GM18507 (cell line): ENCODE measurements at places on chromosomes 1 and 21.
A peak's percentile ranks its signal among the peaks of the same experiment; 100 is the strongest.

GRCh38 chr1:10353282-10353681 lies 45.6 kb upstream of the PGD start:
- no peak for DNase-seq

DNA sequence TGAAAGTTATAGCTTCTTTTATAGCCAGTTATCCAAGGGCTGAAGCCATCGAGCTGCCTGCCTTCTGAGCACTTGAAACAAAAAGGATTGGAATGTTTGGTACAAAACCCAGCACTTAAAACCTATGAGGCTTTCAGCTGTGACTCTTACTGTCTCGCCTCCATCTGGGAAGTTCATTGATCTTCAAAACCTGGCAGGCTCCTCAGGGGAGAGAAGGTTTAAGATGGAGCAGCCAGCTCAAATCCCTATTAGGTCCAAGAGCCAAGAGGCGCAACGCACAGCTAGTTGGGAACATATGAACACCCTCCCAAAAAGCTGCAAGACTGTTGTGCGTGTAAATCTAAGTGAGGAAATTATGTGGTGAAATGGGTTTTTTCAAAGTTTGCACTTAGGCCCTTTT lies 33.4 kb downstream of the BACE2 start:
- no peak for DNase-seq

- no peak for DNase-seq
Measured at GRCh38 chr1:52706136-52706670, 8.1 kb upstream of the COA7 start.

GRCh38 chr1:90007979-90008404 lies 13.1 kb downstream of the ZNF326 start:
- DNase-seq = no peak

DNA sequence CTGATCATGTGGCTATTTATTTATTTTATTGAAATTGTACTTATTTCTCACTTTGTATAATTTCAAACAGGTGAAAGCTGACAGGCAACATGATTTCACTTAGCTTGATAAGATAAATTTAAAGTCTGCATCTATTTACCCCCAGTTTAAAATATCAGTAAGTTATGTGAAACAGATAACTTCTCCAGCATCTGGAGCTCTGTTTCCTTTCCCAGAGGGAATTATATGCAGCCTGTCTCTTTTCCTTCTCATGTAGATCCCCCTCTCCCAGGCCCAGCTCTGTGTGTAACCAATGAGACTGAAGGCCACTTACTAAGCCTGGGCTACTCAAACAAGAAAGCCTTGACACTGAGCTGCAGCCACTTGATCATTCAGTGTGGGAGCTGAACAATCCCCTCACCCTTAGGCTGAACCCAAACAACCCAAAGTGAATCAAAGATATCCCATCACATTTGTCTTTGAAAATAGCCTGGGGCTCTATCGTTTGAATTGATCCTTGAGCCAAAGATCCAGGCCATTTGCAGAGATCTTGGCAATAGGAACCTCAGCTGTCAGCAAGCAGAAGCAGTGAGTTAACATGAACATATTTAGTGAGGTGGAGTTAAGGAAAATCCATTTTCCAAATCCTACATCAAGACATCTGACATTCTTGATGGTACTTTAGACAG lies 383.9 kb downstream of the TGFB2 start:
- no peak for DNase-seq

DNA sequence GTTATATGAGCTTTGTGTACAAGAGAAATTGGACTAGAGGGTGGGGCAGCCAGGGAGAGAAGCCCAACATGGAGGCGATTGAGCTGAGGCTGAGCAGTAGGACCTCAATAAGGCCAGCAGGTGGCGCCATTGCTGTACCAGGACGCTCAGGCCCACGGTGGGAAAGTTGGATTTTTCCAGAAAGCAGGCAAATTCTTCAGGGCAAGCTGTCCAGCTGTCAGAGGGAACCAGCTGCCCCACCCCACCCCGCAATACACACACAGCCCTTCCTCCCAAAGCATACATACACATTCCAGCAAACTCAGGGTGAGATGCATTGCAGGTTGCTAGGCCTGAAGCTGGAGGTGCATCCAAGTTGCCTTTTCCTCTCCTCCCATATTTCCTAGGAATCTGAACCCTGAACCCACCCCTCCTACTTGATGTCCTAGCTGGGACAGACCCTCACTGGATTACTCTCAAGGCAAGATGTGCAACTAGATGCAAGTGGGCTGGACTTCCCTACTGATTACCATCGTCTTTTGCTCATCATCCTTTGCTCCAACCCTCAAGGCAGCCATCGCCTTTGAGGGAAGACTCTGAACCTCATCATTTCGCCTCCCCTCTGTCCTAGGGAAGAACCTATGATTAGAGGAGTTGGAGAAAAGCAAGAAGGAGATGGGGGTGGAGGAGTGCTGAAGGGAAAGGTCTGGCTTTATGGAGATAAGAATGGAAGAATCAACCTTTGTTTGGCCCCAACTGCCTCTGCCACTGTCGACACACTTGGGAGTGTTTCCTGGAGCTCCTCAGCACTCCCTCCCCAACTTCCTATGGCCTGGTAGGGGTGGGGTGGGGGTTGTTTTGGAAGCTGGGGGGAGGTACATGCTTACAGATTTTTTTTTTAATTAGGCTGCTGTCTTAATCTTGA lies 25.5 kb downstream of the CD34 start:
- peak; percentile 61 for DNase-seq

GRCh38 chr1:10895621-10896020 lies 99.2 kb upstream of the CASZ1 start:
- no peak for DNase-seq

- no peak for DNase-seq
Measured at GRCh38 chr1:106746448-106747085, 309.9 kb upstream of the PRMT6 start.

DNA sequence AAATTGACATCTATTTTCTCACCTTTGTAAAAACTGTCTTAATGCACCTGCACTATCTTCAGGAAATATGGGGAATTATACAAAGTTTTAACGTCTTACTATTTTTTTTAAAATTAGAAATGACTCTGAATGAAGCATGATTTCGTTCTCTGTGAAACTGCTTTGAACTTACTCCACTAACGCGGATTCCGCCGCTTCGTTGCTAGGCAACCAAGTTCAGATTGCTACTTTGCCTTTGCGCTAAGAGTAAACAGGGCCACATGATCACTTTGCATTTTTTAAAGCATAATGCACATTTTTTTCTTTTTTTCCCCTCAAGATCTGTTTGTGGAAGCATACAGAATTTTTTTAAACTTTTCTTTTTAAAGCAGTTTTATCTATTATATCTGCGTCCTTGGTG lies 690.5 kb downstream of the BRINP3 start:
- no peak for DNase-seq

DNA sequence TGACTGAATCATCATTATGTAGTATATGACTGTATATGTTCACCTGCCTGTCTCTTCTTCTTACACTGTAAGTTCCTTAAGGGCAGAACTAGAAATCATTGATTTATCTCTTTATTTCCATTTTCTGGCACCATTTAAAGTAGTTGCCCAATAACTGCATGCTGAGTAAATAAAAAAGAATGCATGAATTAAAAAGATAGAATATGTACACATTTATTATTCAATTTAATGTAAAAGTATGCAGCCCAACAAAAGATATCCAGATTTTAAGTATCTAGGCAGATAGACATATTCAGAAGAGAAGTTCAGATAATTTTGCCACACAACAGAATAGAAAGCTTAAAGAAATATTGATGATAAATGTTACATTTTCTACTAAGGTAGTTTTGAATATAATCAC lies 1244.6 kb upstream of the ADGRL4 start:
- DNase-seq = no peak

DNA sequence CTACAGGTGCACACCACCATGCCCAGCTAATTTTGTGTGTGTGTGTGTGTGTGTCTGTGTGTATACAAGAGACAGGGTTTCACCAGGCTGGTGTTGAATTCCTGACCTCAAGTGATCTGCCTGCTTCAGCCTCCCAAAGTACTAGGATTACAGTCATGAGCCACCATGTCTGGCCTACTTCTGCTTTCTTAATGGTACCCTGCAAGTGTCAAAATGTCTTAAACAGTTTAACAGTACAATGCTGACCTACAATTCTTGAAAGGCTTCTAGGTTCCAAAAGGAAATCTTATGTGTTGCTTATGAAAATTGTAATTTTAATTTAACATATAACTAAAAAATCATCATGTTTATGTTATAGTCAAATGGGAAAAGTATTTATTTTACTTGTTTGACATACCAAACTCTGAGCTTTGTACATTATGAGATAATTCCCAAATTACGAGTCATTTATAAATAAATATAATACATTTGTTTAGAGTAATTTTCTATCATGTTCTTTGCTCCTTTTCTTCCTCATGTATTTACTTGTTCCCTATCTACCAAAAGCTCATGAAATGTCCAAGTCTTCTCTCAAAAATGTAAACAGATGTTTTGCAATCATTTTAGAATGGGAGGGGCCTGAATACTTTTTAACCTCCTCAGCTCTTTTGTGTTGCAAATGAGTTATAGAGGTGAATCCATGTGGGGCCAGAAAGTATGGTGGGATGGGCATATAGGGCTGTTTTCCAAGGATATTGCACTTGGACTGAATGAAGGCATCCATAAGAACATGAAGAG lies 8.4 kb upstream of the VCAM1 start:
- no peak for DNase-seq

DNA sequence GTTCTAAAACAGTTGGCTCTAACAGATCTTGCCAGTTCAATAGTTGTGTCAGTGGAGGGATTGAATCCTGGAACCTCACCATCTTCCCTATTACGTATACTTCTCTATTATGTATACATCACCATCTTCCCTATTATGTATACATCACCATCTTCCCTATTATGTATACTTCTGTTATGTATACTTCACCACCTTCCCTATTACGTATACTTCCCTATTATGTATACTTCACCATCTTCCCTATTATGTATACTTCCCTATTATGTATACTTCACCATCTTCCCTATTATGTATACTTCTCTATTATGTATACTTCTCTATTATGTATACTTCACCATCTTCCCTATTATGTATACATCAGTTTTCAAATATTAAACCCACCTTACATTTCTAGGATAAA lies 34.4 kb upstream of the HP1BP3 start:
- no peak for DNase-seq

DNA sequence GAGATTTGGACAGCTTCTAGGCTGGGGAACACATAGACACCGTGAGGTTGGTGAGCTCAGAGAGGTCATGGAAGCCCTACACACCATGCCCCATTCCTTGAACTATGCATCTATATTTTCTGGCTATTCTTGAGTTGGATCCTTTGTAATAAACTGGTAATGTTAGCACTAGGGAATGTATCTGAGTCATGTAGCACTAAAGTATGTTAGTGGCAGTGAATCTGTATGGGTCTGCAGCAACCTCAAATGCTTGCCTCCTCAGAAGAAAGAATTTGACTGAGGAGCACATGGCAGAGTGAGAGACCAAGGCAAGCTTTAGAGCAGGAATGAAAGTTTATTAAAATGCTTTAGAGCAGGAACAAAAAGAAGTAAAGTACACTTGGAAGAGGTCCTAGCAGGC lies 43.7 kb upstream of the LRRC7 start:
- no peak for DNase-seq

- DNase-seq = no peak
Measured at GRCh38 chr1:93703643-93704042, 22.0 kb upstream of the BCAR3 start.

GRCh38 chr21:44523567-44524413 lies 16.2 kb downstream of the KRTAP10-1 start:
- DNase-seq = no peak

DNA sequence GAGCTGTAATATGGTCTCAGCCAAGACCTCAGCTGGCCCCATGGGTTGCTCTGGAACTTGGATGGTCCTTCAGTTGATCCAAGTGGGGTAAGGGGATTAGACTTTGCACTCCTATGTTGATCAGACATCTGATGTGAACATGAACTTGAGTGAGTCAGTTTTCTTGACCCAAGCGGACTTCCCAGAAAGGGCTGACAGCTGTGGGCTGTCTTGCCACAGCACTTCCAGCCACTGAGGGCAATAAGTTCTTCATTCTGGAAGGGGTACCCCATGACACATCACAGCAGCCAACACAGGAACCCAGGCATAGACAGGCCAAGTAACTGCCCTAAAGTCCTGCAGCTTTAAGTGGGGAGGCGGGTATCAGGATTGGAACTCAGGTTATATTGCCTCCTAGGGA lies 93.9 kb upstream of the USP24 start:
- no peak for DNase-seq

DNA sequence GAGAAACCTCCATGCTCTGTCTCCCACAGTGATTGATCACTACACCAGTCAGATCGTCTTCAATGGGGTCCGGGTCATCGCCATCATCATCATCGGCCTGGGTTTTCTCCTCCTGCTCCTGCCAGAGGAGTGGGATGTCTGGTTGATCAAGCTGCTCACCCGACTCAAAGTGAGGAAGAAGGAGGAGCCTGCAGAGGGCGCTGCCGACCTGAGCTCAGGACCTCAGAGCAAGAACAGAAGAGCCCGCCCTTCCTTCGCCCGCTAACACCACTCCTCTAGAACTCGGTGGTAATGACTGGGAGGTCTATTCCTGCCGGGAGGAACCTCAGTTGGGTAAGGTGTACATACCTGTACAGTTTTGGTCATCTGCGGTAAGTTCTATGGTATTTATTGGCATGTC lies 50.3 kb upstream of the COA6 start:
- no peak for DNase-seq

GRCh38 chr1:218835609-218836008 lies 338.1 kb upstream of the LYPLAL1 start:
- DNase-seq = no peak

GRCh38 chr1:64046243-64046642 lies 157.2 kb upstream of the UBE2U start:
- DNase-seq = no peak

- DNase-seq = no peak
Measured at GRCh38 chr1:12161324-12161661, 5.5 kb upstream of the TNFRSF1B start.

DNA sequence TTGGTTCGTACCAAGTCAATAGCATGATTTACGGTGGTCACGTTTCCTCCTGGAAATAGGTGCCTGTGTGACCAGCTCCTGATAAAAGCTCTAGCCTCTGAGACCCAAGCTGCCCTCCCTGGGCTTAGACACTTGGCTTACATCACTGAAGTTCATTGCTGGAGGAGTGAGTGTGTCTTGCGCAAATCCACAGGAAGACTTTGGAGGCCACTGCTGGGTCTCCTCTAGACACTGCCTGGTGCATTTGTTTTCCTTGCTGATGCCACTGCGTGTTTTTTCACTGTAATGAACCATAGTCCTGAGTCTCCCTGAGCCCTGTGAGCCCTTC lies 230.6 kb downstream of the DSCAM start:
- no peak for DNase-seq

GRCh38 chr1:113493533-113493932 lies 103.2 kb downstream of the MAGI3 start:
- DNase-seq = no peak
